ENCODE measurements at places on chromosomes 3 and 15. TPM values are rescaled to one million over a fixed set of nuclear protein-coding genes. Genes with fewer than 3 reads are reported as not detected.

Gene ZNF80
- total RNA-seq, result not detected

Gene XCR1
- not detected for total RNA-seq

Gene SLC22A14
- not detected for total RNA-seq

Gene TNFAIP8L3
- 4.4 TPM for total RNA-seq

Gene SEMA6D
- total RNA-seq, result not detected

Gene ARPP21
- 0.12 TPM for total RNA-seq

Gene STARD5
- 2.2 TPM for total RNA-seq
